ENCODE measurements at places on chromosomes 7 and 10. TPM values are rescaled to one million over a fixed set of nuclear protein-coding genes. Genes with fewer than 3 reads are reported as not detected.

GRCh38 chr7:157077021-157077420 is 61.7 kb upstream of the UBE3C start:
- no peak overlapping the region for H3K4me3 ChIP-seq
- H3K4me1 ChIP-seq: peaks cover 8% of the 10 kb centered on the region
- DNase-seq: no peak
- H3K27me3 ChIP-seq: peaks cover 73% of the 10 kb centered on the region
- H3K27ac ChIP-seq: no peak overlapping the region
- peaks cover 7% of the 10 kb centered on the region for H3K36me3 ChIP-seq

DNA sequence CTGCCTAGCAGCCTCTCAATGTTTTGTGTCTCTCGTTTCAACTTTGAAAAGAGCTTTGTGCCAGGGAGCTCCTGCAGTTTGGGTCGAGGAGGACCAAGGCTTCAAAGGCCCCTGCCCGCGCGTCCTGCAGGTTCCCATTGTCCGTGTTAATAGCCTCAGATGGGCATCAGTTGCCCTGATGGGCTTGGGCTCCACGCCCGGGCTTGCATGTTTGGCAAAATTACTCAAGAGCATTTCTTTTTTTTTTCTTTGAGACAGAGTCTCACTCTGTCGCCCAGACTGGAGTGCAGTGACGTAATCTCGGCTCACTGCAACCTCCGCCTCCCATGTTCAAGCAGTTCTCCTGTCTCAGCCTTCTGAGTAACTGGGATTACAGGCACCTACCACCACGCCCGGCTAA is 636.6 kb downstream of the SDK1 start:
- H3K36me3 ChIP-seq: peaks cover 4% of the 10 kb centered on the region
- no peak overlapping the region for H3K4me3 ChIP-seq
- no peak for DNase-seq

DNA sequence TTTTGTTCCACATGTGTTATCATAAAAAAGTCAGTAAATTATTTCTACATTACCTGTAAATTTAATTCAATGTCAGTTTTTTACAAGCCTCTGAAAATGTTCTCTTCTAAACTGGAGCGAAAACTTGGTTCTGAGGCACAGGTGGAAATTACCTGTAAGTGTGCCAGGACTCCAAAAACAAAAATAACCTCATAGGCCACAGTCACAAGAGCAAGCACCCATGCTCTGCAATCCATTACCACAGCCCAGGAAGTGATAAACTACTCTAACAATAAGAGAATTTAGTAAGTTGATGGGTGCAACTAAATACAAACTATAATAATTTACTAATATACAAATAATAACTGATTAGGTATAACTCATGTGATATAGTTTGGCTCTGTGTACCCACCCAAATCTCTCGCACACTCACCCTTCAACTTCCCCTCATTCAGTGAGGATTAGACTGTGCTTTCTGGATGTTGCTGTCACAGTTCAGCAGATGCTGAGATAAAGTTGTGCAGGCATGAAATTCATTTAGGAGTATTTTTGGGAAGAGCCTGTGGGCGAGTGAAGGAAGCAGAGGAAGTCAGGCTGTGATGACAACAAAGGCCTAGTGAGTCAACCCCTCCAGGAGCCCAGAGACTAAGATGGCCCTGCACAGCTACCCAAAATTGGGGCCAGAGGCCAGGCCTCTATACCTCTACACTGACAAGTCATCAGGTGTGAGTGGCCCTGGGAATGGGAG is 16.3 kb upstream of the GIMAP6 start:
- DNase-seq: no peak
- H3K36me3 ChIP-seq: no peaks in the 10 kb centered on the region
- no peaks in the 10 kb centered on the region for H3K4me1 ChIP-seq
- no peak overlapping the region for H3K4me3 ChIP-seq
- peaks cover 21% of the 10 kb centered on the region for H3K27me3 ChIP-seq
- no peak overlapping the region for H3K27ac ChIP-seq

- peaks cover 49% of the 10 kb centered on the region for H3K36me3 ChIP-seq
- DNase-seq: no peak
- H3K27ac ChIP-seq: peak overlapping the region; percentile 33
- H3K4me3 ChIP-seq: peak overlapping the region; percentile 100
- peaks cover 52% of the 10 kb centered on the region for H3K4me1 ChIP-seq
- H3K27me3 ChIP-seq: no peaks in the 10 kb centered on the region
Observed at GRCh38 chr10:1058017-1058416, 1.8 kb downstream of the WDR37 start.

- no peaks in the 10 kb centered on the region for H3K4me1 ChIP-seq
- H3K4me3 ChIP-seq: no peak overlapping the region
- no peak for DNase-seq
- H3K27me3 ChIP-seq: no peaks in the 10 kb centered on the region
- H3K27ac ChIP-seq: no peak overlapping the region
Observed at GRCh38 chr7:18829858-18830285, 287.6 kb downstream of the TWIST1 start.

- H3K4me3 ChIP-seq: no peak overlapping the region
- peaks cover 6% of the 10 kb centered on the region for H3K4me1 ChIP-seq
- H3K27ac ChIP-seq: no peak overlapping the region
Observed at GRCh38 chr7:116979430-116979829, 26.1 kb downstream of the ST7 start.

DNA sequence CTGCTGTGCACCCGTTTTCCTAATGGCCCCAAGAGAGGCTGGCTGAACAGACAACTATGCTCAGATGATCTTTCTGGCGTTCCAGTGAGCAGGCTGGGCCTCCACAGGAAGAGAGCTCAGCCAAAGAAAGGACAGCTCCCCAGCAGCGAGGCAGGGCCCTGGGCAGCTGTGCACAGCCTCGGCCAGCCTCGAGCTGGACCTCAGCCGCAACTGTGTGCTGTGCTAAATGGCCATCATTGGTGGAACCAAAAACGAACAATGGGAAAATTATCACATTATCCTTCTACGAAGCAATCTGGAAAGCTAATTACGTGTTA is 97.5 kb downstream of the CTBP2 start:
- no peaks in the 10 kb centered on the region for H3K27me3 ChIP-seq
- no peak overlapping the region for H3K4me3 ChIP-seq
- peaks cover 48% of the 10 kb centered on the region for H3K36me3 ChIP-seq
- no peak for DNase-seq
- peaks cover 30% of the 10 kb centered on the region for H3K4me1 ChIP-seq

GRCh38 chr10:101380353-101381017 is 26.5 kb downstream of the BTRC start:
- H3K27ac ChIP-seq: no peak overlapping the region
- no peak overlapping the region for H3K4me3 ChIP-seq
- H3K27me3 ChIP-seq: no peaks in the 10 kb centered on the region
- H3K36me3 ChIP-seq: no peaks in the 10 kb centered on the region

The BAZ1B gene
- 45.1 TPM for total RNA-seq

All from Calu3 (cell line).